ENCODE measurements at places on chromosomes 5 and 9.

GRCh38 chr5:142474431-142475094 is 149.7 kb upstream of the SPRY4 start:
- DNase-seq, result no peak

- DNase-seq, result no peak
These were observed 19.2 kb downstream of the NDUFS6 start for GRCh38 chr5:1820381-1820780.

- no peak for DNase-seq
These were observed 1.7 kb downstream of the KIF4B start for GRCh38 chr5:155015239-155015638.

- no peak for DNase-seq
These were observed 112.7 kb downstream of the NTRK2 start for GRCh38 chr9:84781931-84782866.

GRCh38 chr9:19009391-19009965 is 23.5 kb downstream of the SAXO1 start:
- no peak for DNase-seq

- no peak for DNase-seq
These were observed 40.6 kb downstream of the SEMA5A start for GRCh38 chr5:9505225-9505624.

DNA sequence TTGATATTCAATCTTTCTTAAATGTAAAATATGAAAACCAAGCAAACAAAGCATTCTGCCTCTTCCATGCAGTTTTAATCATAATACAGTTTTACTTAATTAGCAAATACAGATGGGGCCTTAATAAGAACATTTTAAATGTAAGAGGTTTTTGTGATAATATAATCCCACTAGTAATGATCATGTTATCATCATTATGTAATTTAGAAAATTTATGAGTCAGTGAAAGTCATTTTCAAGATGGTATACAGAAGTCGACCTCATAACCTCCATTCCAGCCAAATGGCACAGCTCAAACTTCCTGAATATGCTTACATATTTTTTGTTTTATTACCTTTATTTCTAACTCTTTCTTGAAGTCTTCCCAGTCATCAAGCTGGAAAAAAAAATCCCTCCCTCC is 102.2 kb upstream of the GNA14 start:
- no peak for DNase-seq

- DNase-seq, result no peak
These were observed 246.0 kb downstream of the GADD45G start for GRCh38 chr9:89850631-89851325.

GRCh38 chr5:115577741-115578140 is 24.5 kb downstream of the TICAM2 start:
- DNase-seq, result no peak

DNA sequence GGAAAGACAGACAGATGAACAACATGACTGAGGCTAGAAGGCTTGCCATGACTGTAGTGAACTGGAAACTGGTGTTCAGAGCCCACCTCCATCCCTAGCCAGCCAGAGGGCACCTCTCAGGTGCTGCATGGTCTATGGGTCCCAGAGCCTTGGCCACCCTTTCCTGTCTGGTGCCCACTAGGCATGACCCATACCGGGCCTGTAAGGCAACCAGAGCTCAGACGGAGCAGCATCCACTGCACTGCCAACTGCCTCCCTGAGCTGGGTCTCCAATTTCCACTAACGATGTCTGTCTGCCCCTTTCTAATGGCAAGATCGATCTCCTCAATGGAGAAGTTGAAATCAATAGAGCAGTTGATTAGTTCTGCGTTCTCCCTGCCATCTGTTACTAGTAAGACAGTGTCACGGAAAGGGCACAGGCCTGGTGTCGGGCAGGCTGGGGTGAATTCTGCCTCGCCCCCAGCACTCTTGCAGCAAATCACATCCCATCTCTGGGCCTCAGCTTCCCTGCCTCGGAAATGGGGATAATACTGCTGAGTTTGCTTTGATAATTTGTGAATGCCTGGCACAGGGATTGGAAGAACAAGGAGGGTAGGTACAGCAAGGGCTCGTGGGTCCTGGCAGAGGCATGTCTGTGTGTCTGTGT is 172.3 kb upstream of the MVB12B start:
- DNase-seq, result no peak

GRCh38 chr5:74516211-74516636 is 124.3 kb downstream of the ENC1 start:
- DNase-seq, result no peak

- DNase-seq, result no peak
These were observed 73.1 kb downstream of the MAN2A1 start for GRCh38 chr5:109762821-109763220.

DNA sequence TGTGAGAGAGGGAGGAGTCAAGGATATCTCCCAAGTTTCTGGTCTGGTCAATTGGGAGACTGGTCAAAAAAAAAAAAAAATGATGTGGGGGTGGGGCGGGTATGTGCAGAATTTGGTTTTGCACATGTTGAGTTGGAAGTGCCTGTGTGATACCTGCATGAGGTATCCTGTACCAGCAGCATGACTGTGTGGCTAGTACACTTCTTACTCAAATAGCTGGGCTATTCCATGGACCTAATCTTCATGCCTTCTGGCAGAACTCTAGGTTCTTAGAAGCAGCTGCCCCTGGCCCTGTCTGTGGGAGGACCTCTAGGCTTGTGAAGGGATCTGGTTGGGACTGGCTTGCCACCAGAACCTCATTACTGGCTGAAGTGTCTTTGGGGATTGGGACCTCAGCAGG is 93.5 kb downstream of the RALGPS1 start:
- no peak for DNase-seq

- DNase-seq, result no peak
These were observed 314.9 kb downstream of the MARCHF11 start for GRCh38 chr5:15864536-15865215.

- no peak for DNase-seq
These were observed 54.3 kb upstream of the BOD1 start for GRCh38 chr5:173670791-173671120.

- no peak for DNase-seq
These were observed 77.2 kb downstream of the PRRT1B start for GRCh38 chr9:131622523-131622922.

GRCh38 chr5:15254607-15255006 is 245.4 kb upstream of the FBXL7 start:
- no peak for DNase-seq

- DNase-seq, result no peak
These were observed 10.4 kb upstream of the CEL start for GRCh38 chr9:133051281-133051900.

- DNase-seq, result no peak
These were observed 259.7 kb upstream of the ANKRD55 start for GRCh38 chr5:56492812-56493211.

DNA sequence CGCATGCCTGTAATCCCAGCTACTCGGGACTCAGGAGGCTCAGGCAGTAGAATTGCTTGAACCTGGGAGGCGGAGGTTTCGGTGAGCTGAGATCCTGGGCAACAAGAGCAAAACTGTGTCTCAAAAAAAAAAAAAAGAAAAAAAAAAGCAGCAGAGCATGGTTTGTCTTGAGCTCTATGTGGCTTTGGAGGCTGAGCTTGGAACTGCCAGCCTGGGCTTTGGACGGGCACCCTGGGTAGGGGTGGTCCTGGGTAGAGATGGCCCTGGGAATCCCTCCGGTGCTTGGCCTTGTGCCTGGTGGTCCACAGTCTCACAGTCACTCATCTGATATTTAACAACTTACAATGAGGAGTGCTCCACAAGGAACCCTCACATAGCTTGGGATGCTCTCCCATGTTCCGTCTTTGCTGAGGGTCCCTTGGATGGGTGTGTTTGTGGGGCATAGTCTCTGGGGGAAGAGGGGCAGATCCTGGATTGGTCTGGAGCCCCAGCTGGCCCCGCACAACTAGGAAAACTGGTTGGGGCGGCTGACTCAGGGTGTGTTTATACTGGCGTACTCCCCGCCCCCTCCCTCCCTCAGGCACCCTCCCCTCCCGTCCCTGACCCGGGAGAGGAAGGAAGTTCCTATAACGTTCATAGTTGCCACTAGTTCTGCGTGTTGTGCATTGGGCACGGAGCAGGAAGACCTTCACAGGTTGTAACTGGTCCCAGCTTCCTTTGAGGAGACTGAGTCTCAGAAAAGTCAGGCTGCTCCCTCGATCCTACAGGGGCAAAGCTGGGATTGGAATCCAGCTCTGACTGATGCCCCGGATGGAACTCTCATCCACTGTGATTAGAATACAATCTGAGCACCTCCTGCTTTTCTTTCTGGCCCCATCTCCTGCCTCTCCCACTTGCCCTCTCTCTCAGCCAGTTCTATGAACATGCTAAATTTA is 11.2 kb downstream of the IER5L start:
- no peak for DNase-seq

- peak; percentile 7 for DNase-seq
These were observed 412.6 kb downstream of the MLLT3 start for GRCh38 chr9:20209391-20210340.

DNA sequence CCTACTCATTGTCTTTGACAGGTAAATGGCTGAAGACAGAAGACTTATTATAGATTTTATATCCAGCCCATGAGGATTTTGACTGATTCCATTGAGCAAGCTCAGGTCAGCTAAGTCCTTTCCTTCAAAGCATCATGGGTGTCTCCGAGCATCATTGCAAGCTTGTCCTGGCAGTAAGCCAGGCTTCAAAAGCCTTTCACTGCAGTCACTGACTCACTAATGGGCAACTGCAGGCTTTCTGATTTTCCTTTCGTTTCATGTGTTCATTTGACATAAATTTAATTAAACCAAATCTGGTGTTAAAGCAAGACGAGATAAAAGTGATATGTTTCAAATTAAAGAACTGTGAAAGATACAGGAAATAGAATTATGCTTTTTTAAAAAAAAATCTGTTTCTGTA is 426.2 kb downstream of the ANXA1 start:
- DNase-seq, result no peak

DNA sequence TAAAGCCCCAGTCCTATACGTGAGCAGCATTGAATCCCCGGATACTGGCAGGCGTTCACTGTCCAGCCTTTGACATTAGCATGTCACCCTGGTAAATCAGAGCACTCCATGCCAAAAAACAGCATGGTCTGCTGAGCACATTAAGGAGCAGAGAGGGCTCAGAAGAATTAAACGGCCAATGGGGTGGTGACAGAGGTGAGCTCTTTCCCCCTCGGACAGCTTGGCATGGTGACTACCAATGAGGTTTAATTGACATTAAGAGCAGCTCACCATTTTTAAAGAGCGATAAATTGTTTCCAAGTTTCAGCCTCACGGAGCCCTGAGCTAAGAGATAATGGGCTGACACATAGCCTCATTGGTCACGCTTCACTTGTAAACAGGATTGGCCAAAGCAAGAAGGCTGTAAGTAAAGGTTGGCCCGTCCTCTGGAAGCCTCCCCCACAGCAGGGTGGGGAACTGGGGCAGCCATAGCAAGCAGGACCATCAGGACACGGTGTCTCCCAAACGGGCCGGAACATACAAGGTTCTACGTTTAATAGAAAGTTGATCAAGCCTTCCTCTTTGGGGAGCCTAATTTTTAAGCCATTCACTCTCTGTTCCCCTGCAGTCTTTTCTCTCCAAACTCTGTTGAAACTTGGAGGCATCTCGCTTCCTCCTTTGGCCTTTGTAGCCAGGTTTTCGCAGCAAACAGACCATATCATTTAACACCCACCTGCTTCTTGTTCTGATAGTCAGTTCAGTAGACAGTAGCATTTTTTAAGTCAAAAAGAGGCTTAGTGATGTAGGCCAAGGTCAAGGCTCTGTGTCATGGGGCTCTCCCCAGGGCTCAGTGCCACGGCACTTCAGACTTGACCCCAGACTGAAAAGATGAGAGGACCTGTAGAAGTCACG is 25.9 kb downstream of the QRFP start:
- DNase-seq, result no peak

DNA sequence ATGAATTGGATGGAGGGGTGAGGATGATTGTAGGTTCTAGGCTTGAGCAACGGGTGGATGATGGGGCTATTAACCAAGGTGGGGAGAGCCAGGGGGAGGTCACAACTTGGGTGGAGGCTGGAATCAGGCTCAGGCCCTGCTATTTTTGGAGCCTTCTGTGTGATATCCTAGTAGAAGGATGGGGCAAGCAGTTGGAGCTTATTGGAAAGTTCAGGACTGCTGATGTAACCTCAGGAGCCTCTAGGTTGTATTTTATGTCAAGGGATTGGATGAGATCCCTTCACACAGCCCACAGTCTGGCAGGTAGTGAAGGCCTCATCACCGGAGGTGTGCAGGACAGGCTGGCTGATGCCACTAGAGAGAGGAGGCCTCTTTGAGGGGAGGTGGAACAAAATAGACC is 11.2 kb upstream of the RPS14 start:
- DNase-seq, result no peak

GRCh38 chr5:80777347-80778287 is 122.8 kb upstream of the DHFR start:
- no peak for DNase-seq

- no peak for DNase-seq
These were observed 598.0 kb upstream of the RGMB start for GRCh38 chr5:98175474-98175873.

- no peak for DNase-seq
These were observed 55.3 kb upstream of the EGFL7 start for GRCh38 chr9:136607334-136607919.

- no peak for DNase-seq
These were observed 3.6 kb downstream of the RFK start for GRCh38 chr9:76390656-76391055.

DNA sequence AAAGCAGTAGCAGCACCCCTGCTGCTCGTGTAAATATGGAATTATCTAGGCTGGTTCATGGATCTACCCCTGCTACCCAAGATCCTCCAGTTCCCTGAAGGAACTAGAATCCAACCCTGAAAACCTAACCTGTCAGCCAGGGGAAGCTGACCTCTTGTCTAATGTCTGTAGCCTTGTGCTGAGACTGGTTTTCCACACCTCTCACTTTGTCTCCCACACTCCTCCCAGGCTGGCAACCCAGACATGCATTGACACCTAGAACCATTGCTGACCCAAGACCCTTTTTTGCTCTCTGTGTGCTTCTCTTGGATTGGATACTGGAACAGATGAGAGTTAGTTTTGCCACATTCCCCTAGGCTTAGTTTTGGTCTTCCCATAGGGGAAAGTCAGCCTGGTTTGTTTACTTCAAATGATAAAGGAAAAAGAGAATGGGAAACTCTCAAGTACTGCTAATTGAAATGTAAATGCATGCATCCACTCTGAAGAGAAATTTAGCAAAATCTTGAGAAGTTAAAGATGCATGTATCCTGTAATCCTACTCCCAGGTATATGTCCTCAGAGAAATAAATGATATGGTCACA is 36.6 kb upstream of the NR4A3 start:
- DNase-seq, result no peak

DNA sequence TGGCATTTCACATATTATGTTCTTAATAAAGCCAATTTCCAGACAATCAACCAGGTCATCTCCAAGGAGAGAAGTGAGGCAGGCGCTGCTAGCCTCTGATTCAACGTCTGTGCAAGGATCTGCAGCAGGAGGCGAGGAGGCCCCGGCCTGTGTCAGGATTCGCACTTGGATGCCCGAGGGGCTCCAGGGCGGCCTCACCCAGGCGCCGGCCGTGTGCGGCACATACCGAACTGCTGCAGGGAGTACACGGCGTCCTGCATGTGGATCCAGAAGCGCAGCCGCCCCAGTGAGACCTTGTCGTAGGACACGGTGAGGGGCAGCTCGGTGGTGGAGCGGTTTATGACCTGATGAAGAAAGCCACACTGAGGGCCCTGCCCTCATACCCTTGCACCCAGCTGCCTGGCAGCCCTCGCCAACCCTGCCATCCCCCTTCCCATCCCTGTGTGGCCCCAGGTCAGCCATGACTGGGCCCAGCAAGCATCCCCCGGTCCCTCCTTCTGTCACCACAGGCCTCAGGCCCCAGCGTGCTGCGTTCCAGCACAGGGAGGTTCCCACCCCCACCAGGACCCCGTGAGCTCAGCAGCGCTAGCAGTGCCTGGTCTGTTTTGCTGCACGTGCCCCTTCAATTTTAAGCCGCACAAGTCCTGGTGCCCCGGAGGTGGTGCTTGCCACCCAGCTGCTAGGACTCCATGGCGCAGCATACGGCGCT is 9.9 kb downstream of the CLPTM1L start:
- DNase-seq, result no peak

Data from stimulated activated CD8-positive, alpha-beta memory T cell treated with anti-CD3 and anti-CD28 coated beads, Interleukin-2, amount 100 ng/mL, for 1 hour (primary cell).